Occipital lobe (tissue), 3 donors: ENCODE measurements at places on chromosomes 4 and X.

DNA sequence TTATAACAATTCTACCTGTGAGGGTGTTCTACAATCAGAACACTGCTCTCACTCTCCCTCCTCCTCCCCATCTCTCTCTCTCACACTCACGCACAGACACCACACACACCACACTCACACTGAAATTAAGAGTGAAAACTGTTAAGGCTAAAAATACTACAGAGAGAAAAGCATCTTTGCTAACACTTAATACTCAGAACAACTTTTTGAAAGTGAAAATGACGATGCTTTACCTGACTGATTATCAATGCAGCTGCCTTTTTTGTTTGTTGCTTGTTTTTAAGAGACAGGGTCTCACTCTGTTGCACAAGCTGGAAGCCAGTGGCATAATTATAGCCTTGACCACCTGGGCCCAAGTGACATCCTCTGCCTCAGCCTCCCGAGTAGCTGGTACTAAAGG, 222.4 kb downstream of the APBB2 start:
- DNase-seq, result no peak

- no peak for DNase-seq
Measured at GRCh38 chr4:11636551-11636950, 207.9 kb upstream of the HS3ST1 start.

DNA sequence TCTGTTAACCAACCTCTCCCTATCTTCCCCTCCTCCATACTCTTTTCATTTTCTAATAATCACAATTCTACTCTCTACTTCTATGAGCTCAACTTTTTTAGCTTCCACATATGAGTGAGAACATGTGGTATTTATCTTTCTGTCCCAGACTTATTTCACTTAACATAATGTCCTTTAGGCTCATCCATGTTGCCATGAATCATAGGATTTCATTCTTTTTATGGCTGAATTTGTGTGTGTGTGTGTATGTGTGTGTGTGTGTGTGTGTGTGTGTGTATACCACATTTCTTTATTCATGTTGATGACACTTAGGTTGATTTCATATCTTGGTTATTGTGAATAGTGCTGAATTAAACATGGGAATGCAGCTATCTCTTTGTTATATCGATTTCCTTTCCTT, 37.4 kb downstream of the RUFY3 start:
- no peak for DNase-seq

- no peak for DNase-seq
Measured at GRCh38 chr4:96052827-96053226, 212.9 kb downstream of the PDHA2 start.

GRCh38 chrX:80663331-80663730, 146.3 kb downstream of the BRWD3 start:
- DNase-seq, result no peak
